ENCODE measurements at places on chromosomes 6 and 20.

DNA sequence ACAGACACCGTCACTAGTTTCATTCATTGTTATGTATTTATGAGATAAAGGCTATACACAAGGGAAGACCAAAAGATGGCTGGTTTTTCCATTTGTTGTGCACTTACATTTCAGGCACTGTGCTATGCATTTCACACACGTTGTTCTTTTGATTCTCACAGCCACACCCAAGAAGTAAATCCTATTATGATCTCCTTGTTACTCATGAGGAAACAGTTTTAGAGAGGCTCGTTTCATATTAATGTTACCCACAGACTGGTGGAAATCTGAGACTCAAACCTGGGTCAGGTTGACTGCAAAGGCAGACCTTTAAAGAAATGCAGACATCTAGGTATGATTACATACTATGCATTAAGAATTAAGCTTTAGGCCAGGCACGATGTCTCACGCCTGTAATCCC, 34.9 kb downstream of the SHLD1 start:
- DNase-seq = no peak

GRCh38 chr20:9200196-9200595, 131.3 kb downstream of the PLCB4 start:
- DNase-seq = no peak

GRCh38 chr6:7008451-7008988, 99.2 kb upstream of the RREB1 start:
- no peak for DNase-seq

DNA sequence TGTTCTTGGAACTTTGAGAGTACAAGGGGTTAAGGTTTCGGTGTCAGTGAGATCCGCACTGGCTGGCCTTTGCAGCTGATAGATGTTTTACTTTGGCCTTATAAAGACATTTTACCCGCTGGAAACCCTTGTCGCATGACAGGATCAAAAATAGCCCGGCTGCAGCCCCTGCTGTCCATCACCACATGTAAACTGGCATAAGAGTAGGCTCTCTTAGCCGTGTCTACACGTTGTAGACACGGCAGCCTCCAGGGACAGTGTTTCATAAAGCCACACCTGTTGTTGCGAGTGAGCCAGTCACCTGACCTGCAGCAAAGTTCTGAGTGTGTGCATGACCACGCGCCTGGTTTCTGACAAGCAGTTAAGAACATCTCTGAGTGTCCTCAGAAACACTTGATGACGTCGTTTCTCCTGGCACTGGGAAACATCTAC, 8.5 kb downstream of the RBM24 start:
- DNase-seq = no peak

DNA sequence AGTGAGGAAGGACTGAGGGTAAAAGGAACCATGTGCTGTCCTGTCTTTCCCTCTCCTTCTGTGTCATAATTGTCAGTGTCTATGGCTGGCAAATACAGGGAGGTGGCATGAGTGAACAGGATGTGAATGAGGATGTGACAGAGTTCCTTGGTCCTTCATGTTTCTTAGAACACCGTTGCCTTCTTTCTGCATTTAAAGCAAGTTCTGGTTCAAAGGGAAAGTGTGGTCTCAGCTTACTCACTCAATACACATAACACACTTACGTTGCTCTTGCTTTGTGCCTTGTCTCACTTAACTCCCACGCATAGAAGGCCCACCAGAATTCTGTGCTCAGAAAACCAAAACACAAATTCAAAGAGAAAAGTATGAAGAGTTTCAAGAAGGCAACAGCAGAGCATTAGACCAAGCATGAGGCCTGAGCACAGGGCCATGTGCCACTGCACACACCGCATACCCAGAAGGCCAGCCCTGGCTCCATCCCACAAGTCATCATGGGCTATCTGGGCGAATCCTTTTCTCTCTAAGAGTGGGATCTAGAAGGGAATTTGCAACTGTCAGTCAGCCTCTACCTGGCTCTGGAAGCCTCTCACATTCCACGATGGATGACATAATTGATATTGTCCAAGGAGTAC, 38.9 kb upstream of the SAYSD1 start:
- DNase-seq = no peak

GRCh38 chr20:7094438-7094997, 327.0 kb downstream of the BMP2 start:
- DNase-seq = no peak

DNA sequence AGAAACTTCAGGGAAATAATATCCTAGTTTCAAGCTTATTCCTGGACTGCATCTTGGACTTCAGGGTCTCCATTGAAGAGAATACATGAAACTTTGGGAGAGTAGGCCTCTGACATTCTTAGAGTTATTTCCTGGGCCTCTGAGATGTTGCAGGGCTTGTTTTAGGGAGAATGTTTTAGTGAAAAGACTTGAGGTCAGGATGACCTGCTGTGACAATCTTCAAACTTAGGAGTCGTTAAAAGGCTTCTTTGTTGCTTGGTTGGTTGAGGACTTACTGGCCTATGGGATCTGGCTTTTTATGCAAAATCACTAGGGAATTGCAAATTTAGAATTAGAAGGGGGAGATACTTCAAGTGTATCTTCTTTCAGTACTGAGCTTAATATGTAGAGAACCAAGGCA, 613.2 kb upstream of the FLRT3 start:
- DNase-seq = no peak

GRCh38 chr20:47453167-47453782, 48.4 kb upstream of the NCOA3 start:
- no peak for DNase-seq

DNA sequence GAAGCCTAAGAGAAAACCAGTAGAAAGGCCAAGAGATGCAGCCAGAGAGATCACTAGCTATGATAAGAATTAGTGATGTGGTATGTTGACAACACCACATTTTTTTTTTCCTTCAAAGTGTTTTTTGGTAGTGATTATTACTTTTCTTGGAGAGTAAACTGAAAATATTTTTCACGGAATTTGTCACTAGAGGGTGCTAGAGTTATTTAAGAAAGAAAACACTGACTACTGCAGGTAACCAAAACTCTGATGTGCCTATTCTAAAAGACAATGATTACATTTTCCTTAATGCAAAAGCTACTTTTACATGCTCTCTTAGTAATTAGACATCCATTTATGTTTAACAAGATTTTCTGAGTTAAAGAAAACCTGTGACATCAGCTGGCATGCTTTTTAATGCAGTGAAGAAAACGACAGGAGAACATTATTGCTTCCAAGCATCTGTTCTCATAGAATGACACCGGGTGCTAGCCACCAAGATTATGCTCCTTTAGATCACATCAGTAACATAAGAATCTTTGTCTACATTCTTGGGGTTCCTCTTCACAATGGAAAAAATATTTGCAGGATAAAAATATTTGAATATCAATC, 28.8 kb downstream of the RWDD2A start:
- DNase-seq = no peak

DNA sequence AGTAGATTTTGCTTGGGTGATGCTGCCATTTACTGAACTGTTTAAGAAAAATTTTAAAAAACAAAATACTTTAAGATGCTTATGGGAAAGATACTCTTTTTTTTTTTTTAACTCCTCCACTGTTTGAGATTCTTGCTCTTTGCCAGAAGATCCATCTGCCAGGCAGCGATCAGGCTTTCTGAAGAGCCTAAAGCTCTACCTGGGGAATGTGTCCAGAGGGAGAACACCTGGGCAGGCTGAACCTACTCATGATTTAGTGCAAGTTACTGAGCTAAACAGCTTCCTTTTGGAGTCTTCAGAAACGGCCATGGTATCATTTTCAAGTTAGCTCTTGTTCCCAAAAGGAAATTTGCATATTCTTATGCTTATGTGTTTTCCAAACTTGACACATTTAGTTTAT, 23.5 kb upstream of the MLIP start:
- DNase-seq = no peak

DNA sequence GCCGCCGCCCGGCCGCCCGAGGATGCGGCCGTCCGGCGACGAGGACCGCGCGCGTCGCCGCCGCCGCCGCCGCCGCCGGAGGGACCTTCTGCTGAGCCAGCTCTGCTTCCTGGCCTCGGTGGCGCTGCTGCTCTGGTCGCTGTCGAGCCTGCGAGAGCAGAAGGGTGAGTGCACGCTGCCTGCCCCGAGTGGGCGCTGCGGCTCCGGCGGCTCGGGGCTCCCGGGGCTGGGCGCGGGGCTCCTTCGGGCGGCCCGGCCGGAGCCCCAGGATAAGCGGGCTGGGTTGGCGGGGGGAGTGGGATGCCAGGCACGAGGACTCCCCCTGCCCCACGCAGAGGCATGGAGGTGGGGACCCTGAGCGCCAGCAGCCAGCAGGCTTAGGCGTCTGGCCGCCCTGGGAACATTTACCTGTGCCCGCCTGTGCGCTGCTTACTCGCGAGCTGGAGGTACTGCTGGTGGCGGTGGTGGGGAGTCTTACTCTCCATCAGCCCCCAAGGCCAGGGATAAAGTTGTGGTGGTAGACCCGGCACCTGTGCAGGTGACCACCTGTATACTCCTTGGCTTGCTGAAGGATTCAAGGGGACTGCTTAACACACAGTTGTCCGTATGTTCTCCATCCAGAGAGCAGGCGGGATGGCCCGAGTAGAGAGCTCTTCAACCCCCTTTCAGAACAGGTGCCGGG, 520 bp downstream of the SLC24A3 start:
- DNase-seq = no peak

Measured in left renal pelvis (tissue), 4 donors.